ENCODE measurements at places on chromosomes 2 and 18.

DNA sequence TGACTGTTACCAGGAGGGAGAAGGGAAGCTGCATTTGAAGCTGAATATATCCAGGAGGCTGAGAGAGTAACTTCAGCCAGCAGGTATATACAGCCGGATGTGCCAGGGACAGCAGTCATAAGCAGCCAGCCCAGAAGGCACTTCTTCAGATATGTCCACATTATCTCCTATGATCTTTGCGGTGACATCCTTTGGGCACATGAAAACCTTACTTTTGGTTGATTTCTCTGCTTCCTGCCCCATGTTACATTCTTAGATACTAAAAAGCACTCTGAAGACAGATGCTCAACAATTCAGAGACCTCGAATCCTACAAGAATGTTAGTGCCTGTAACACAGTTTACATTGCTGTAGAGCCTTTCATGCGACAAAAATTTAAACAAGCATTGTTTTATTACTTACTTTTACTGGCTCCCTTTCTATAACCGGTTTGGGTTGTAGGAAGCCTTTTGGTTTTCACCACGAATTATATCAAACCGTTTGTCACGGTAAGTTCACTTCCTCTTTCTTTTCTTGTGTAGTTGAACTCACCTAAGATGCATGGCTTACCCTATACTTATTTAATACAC lies 50.3 kb upstream of the TLK1 start:
- no peak for DNase-seq

GRCh38 chr2:172944022-172944793 lies 131.4 kb upstream of the MAP3K20 start:
- peak; percentile 25 for DNase-seq

DNA sequence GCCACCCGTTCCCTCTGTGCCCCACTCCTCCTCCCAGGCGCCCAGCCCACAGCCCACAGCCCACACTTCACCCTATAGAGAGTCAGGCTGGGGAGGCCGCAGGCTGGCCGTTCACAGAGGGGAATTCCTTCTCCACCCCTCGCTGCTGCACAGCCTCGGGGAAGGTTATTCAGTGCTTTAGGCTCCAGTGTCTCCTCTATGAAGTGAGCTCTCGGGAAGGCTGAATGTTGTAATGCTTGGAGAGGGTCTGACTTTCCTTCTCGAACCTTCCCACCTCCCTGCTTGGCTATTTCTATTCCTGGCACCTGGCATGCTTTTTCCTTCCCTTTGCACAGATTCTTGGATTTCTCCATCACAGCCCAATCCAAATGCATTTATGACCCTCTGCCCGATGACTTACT lies 62.5 kb upstream of the SMAD7 start:
- no peak for DNase-seq

- peak; percentile 32 for DNase-seq
Measured at GRCh38 chr2:144382849-144383248, 137.1 kb downstream of the ZEB2 start.

DNA sequence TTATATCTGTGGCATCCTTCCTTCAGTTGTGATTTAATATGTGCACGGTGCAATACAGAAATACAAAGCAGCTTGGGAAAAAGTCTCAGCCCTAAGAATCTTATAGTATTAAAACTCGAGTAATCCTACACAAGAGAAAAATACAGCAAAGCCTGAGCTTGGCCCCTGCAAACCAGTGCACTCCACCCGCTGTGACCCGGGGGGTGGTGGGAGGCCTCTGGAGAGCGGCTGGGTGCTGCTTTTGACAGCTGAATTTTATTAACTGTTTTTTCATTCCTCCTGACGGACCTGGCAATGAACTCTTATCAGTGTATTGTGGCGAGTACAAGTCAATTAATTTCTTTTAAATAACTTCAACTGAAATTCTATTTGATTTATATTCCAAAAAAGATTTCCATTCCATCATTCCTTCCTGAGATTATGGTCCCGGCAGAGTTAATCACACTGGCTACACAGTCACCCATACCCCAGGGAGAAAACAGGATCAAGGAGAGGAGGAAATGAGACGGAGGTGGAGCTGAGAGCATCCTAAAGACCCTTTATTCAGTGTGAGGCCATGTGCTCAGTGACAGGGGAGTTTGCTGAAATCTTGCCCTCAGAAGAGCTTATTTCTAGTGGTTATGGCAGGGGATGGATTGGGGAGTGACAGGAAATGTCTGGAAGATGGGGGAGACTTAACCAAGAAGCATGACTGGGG lies 124.8 kb downstream of the KLHL29 start:
- DNase-seq = no peak

DNA sequence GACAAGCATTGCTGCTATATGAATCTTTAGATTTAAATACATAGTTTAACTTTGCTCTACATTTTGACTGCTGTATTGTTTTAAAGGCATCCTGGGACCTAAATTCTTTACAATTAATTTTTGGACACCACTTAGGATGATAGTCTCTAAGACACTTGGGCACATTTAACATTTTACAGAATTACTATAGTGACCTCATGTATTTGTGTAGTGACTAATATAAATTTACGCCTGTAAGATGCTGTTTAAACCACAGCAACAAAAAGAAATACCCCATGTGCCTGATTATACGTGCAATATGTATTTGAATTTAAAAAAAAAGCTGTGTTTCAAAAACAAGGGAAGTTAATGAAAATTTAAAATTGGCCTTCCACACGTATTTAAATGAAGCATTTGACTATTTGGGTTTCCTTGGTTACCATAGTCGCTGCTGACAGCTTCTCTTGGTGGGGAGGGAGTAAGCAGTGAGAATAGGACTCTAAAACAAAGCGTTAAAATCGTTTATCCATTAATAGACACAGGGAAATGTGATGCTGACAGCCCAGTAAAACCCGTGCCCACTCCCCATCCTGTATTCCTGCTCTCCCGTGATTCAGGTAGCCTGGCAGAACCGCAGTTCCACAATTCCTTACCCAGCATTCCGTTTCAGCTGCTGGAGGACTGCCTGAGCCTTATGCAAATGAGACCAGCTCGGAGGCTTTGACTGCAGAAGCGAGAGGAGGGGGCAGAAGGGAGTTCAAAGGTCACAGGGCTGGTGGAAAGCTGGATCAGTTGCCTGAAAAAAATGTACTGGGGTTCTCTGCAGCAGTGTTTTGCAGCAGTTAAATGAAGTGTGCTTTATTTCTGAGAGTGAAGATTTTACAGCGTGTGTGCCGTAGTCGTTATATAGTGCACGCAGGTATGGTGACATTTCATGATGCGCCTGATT lies 104.3 kb downstream of the CSRNP3 start:
- peak; percentile 67 for DNase-seq

Measured in kidney tubule cell (primary cell).